ENCODE measurements at places on chromosomes 3 and 15.

DNA sequence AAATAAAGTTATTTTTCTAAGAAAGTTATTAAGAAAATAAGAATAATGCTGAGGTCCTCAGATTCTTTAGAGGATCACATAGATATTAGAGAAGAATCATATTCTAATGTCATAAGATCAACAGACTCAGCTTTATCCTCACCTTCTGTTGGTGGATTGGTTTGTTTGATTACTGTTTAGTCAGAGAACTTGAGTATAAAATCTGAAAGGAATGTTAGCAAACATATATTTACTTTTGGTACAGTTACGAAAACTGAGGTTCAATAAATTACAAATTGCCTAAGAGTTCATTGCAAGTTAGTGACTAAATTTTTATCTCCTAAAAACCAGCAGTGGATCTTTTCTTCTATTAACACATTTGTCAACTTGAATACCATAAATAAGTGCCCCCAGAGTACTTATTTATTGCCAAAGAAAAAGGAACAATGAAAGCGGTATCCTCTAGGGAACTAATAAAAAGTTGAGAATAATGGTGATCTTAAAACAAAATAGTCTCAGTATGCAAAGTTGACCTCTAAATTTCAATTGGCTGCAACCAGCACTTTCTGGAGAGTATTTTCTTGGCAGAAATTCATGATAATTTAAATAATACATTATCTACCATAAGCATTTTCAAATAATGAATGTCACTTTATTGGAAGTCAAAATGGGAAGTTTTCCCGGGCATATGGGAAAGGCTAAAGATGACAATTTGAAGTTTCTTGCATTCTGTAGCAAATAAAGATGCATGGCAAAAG is 296.8 kb downstream of the OTOL1 start:
- DNase-seq, result no peak

- DNase-seq, result peak; percentile 51
Measured at GRCh38 chr3:49006408-49007067, 653 bp upstream of the WDR6 start.

DNA sequence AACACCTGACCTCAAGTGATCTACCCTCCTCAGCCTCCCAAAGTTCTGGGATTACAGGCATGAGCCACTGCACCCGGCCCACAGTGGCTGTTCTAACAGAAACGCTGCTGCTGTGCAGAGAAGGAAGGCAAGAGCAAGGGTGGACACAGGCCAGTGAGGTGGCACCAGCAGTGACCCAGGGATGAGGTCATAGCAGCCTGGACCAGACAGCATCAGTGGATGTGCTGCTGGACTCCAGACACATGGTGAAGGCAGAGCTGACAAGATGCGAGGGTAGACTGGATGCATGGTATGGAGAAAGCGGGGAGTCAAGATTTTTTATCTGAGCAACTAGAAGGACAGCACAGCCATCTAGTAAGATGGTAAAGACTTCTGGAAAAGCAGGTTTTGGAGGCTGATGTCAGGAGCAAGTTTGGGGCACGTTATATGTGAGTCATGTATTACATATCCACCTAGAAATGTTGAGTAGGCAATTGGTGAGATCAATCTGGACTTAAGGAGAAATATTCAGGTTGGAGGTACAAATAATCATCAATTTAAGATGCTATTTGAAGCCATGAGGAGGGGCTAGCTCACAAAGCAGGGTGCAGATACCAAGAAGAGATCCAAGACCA is 22.1 kb upstream of the TJP1 start:
- DNase-seq, result peak; percentile 69

- DNase-seq, result peak; percentile 96
Measured at GRCh38 chr15:88623061-88623460, 1.9 kb downstream of the AEN start.

GRCh38 chr3:50205413-50206276 is 574 bp downstream of the SLC38A3 start:
- no peak for DNase-seq

DNA sequence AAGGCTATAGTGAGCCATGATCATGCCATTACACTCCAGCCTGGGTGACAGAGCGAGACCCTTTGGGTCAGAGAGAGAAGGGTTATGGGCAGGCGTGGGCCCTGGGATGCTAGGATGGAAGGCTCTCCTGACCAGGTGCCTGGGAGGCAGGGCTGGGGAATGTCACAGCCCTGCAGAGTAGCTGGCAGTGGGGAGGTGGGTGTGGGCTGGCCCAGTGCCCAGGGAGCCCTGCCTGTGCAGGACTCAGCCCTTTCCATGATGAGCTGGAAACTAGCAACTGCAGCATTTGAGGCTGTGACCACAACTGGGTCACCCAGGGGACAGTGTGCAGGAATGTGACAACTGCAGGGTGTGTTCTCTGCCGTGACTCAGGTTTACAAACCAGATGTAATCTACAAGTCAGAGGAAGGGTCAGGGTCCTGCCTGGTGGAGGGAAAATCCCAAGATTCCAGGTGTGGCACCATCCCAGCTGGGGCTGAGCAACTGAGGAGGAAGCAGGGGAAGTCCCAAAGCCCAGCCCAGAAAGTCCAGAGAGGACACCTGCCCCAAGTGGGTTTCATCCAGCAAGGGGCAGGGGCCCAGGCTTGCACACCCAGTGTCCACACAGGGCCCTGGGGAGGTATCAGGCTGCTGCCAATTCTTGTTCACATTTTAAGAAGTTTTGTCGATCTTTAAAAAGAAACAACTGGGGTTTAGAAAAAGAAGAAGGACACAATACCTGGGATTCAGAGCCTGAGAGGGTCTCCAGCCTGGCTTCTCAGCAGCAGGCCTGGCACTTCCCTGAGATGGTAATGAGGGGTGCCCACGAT is 45.5 kb downstream of the SLC28A1 start:
- DNase-seq, result peak; percentile 22

DNA sequence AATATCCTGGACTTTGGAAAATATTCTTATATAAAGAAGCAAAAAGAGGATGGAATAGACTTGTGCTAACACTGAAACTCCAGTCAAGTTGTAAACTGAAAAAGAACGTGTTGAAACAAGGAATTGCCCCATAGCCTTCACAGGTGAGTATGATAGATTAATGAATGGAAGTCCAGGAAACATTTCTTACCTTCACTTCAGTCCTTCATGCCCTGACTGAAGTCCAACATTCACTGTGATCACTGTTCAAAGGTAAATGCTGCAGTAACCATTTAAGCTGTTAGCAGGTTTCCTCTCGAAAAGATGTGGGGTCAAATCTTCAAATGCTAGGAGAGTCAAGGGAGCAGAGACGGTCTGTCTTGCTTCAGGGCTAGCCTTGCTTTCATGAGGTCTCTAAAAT is 46.1 kb downstream of the SLC30A4 start:
- no peak for DNase-seq

GRCh38 chr3:188431040-188431439 is 277.1 kb downstream of the LPP start:
- DNase-seq, result no peak

DNA sequence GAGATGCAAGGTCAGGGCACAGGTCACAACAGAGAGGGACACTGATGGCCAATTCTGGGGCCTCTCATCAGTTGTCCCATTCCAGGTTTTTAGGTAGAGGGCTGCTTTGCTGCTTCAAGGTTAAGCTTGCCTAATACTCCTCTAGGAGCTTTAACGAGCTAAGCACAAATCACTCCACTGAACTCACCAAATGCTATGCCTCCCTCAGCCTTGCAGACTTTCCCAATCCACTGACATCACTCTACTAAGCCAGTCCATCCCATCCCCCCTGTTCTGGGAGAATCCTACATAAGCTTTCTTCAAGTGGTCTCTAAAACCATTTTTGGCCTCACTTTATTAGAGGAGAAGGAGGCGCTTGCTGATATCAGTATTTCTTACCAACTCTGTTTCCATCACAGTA is 24.8 kb upstream of the PDCD6IP start:
- DNase-seq, result peak; percentile 23

DNA sequence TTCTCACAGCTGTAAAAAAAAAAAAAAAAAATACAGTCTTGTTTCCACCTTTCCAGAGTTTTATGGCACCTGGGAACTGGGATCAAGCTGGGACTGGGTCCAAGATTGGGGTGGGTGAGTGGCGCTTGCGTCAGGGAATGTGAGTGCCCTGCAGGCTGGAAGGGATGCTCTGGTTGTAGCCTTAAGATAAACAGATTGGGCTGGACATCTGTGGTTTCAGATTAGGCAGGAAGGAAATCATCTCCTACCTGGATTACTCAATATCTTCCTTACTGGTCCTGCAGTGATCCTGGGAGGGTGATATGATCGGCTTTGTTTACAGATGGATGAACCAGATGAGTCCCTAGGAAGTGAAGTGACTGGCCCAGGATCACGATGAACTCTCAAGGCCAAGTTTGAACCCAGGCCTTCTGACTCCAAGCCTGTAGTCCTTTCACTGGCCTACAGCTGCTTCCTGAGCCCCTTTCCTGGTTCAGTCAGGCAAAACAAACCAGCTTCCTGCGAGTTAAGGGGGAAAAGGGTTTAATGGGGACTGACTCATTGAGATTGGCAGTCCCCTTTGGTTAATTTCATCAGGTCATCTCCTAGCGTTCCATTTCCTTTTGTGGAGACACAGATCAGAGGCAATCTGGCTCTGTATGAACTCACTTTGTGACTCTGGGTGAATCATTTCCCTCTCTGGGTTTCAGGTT is 179.8 kb downstream of the THSD4 start:
- peak; percentile 100 for DNase-seq

DNA sequence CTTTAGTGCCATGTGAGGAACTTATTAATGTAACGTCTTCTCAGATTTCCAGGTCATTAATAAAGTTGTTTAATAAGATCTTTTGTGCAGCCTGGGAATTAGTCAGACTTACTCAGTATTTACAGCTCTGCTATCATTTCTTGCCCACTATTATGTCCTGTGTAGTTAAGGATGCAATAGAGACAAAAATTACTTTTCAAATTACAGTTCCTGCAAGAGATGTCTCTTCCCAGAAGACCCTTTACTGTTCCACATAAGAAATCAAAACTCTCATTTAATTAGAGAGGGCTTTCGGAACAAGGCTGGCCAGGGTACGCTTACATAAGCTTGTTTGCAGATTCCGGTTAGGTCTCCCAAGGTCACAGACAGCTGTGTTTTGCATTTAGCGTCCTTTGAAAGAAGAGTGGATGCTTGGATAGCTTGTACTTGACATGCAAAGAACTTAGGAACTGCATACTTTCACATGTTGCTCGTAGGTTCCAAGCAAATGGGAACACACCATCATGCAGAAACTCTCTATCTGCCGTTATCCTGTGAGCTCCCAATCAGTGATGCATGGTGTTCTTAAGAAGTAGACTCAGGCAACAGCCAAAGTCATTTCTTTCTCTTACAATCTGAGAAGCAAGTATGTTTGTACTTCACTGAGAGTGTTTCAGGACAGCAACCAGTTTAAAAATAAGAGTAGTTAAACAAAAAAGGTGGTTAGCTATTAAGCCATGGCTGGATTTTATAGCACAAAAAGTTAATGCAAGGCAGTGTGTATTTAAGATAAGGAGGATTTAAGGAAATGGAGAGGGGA is 37.4 kb downstream of the FILIP1L start:
- DNase-seq, result no peak

DNA sequence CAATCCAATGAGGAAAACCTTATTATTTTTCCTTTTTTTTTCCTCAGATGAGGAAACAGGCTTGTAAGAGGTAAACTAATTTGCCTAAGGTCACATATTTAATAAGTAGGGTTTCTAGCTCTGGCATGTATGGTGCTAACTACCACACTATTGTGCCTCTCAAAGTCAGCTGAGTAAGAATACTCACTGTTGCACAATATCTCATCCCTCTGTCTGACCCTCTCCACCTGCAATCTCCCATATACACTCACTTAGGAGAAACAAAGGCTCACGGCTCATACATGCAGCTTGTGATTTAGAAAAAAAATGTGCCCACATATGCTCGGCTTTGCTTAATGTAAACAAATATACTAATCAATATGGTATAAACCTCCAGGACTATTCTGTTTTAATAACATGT is 10.4 kb upstream of the ARIH1 start:
- no peak for DNase-seq

DNA sequence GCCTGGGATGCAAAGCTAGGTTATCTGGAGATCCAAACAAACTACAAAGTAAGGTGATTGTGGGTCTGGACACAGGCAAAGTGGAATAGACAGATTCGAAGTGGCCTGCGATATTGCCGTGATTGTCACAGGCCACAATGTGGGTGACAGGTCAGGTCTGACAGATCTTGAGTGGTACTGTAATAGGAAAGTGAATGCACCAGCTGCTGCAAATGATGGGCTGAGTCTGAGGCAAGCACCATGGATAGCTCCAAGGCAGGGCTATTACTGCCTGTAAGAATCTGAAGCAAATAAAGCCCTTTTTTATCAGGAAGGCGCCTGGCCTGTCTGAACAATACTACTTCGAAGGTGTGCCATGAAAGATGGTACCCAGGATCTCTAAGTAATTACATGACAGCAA is 10.0 kb downstream of the ARMC8 start:
- DNase-seq, result peak; percentile 42

DNA sequence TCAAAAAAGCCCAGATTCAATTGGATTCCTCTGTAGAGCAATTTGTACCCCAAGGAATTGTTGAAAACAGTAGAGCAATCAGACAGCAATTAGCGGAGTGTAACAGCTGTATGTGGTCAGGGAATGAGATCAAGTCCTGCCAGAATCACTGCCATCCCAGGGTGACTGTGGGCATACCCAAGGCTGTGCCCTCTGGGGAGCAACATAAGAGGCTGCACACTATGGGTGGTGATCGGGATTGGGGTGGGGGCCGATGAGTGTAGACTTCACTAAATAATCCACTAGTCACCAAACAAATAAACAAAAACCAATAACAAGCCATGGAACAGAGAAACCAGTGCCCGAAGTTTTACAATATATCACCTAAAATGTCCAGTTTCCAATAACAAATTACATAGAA is 12.1 kb upstream of the ELP6 start:
- DNase-seq, result no peak
